ENCODE measurements at places on chromosomes 1 and 21.

DNA sequence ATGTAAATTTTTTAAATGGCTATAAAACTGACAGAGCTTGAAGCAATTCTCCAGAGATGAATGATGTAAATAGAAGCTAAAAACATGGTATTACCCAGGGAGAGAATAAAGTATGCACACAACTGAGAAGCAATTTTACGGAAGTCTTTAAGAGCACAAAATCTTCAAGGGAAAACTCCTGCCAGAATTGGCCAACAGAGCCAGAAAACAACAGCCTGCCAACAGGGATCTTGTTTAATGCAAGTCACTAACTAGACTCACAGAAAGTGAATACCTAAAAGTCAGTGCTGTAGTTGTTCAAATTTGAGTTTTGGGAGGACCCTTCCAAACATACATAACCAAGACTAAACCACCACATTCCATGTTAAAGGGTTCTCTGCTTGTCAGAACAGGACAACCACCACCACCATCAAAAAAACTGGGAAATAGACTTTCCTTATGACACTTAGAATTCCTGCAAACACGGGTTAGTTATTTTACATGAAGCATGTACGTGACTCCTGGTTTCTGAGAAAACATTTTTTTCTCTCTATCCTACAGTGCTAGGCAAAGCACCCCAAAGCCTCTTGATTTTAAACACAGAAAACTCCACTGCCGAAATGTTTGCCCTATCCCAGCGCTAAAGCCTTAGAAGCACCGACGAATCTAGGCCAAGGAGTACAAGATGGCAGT, 1.6 kb downstream of the EPS15 start:
- no peak for DNase-seq

GRCh38 chr1:27598902-27599528, 4.9 kb downstream of the AHDC1 start:
- no peak for DNase-seq

- DNase-seq = no peak
Observed at GRCh38 chr1:163872067-163872466, 550.3 kb downstream of the NUF2 start.

- DNase-seq = no peak
Observed at GRCh38 chr1:58836408-58836807, 52.6 kb upstream of the JUN start.

DNA sequence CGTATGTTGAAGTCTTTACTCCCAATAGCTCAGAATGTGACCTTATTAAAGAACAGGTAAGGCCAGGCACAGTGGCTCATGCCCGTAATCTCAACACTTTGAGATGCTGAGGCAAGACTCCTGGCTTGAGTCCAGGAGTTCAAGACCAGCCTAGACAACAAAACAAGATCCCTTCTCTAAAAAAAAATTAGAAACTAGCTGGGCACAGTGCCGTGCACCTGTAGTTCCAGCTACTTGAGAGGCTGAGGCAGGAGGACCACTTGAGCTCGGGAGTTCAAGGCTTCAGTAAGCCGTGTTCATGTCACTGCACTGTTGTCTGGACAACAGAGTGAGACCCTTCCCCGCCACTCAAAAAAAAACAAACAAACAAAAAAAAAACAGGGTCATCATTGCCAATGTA, 171.3 kb downstream of the RERE start:
- DNase-seq = no peak

DNA sequence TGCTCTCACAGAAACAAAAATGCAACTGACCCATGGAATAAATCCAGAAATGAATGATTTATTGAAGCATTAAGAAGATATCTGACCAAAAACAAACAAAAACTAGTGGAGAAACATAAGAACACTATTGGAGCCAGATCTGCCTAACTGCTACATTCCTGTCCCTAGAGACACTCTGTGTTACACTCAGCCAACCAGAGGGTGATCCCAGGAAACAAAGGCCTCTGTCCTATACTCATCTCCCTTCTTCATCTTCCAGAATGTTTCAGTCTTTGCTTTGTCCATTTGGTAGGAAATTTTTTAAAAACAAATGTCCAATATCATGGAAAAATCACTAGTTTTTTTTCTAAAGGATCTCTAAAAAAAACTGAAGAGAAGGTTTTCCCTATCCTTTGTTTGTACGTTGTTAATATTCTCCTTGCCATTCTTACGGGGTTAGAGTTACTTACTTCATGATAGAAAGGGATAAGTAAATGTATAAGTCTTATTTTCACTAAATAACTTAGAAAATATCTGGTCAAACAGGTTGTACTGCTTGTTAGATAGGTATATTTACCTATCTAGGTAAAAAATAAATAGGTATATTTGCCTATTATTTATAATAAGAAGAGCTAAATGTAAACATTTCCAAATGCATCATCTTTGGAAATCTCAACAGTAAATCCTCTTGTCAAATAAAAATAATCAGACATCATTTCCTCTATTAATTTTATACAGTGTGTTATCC, 59.1 kb downstream of the NME7 start:
- no peak for DNase-seq

DNA sequence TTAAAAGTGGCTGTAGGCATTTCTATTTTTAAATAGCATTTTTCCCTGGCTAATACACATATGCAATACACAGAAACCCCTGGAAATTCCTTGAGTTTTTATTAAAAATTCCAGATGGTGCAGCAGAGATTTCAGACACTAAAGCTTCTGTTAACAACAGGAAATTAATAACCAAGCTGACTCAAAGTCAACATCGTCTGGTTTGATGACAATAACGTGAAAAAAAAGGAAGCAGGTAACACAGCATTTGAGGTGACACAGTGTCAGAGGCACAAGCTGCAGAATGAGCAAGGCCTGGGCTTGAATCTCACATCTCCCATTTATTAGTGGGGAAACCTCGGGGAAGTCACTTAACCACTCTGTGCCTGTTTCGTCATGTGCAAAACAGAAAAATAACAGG, 64.6 kb upstream of the GJB5 start:
- DNase-seq = no peak

DNA sequence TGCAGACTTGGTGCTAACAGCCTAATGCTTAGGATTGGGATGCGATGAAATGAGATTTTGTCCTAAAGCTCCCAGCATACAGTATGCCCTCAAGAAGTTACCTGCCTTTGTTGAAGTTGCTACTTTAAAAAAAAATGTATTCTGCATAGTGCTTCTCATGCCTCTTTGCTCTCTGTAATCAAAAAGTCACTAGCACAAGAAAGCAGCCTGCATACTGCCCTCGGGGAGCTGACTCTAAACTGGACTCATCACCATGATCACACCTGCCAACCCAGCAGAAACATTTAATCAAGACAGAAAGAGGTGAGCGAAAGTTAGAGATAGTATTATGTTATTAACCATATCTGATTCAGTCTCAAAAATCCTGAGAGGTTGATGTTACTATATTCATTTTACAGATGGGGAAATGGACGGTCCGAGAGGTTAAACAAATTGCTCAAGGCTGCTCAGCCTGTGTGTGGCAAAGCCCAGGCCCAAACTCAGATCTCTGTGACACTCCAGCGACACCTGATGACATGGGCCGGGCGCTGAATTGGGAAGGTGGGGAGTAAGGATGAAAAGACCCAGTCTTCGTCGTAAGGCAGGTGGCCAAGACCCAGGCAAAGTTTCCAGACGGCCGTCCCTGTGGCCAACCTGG, 1.1 kb downstream of the BATF3 start:
- DNase-seq = no peak

DNA sequence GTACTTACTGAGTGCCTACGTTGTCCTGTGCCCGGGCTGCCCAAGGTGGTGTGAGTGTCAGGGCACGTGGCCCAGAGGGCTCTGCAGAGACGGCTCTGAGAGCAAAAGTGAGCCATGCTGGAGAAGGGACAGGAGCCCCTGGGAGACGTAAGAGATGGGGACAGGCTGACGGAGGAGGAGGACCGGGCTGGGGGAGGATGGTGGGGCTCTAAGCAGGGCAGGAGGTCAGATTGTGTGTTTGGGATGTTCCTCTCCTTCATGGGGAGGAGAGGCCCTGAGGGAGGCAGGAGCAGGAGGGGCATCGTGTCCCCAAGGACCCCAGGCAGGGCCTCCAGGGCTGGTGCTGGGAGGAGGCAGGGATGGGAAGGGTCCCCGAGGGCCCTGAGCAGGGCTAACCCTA, 158.9 kb downstream of the PCBP3 start:
- no peak for DNase-seq

- DNase-seq = no peak
Observed at GRCh38 chr21:34227386-34227852, 136.4 kb upstream of the KCNE2 start.

DNA sequence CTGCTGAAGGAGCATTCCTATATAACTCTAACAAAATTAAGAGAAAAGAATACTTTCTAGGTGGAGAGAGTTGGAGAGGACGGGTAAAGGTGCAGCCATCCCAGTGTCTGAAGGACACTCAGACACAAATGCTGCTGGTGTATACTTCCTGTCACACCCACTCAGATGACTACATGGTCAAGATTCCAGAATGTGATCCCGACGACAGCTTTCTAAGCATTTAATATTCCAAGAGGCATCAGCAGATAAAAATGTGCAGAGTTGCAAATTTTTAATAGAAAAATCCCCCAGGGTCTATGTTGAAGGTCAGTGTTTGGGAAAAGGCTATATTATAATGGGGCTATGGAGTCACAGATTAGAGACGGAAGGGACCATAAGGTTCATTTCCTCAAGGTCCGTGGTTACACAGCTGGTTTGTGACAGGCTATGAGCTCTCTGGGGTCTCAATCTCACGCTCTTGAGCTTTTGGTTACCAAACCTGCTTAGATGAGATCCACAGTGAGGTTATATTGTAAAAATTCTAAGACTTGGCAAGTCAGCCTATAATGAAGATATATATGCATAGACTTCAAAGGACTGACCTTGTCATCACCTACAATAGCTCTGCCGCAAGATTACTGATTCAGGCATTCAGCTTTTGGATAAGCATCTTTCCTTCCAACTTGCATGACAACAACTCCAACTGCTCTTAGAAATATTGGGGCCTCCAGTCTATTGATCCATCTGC, 35.1 kb downstream of the ZNF281 start:
- DNase-seq = no peak

- DNase-seq = no peak
Observed at GRCh38 chr1:81517987-81518386, 282.7 kb upstream of the ADGRL2 start.

- DNase-seq = no peak
Observed at GRCh38 chr1:215932558-215932957, 365.5 kb downstream of the KCTD3 start.

- DNase-seq = no peak
Observed at GRCh38 chr1:161287482-161288054, 22.2 kb downstream of the MPZ start.

DNA sequence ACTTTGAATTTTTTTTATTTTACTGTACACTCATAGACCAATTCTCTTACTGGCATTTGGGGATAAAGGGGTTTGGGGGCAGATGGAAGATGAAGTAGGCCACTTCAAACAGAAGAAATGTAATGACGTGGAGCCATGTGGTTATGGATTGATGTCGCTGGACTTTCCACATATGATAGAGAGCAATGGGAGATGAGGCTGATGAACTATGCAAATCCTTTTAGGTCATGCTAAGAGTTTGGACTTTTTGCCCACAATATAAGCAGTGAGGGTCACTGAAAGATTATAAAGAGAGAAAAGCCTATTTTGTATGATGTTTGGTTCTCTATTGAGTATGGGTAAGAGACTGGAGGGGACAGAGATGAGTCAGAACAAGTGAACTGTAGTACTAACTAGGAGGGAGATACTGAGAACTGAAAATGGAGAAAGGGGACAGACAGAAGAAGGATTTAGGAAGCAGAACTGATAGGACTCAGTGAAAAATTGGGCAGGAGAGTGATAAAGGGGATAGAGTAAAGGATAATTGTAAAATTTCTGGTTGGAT, 9.2 kb downstream of the C1orf21 start:
- DNase-seq = no peak

- DNase-seq = no peak
Observed at GRCh38 chr1:39672551-39672947, 642 bp upstream of the NT5C1A start.

DNA sequence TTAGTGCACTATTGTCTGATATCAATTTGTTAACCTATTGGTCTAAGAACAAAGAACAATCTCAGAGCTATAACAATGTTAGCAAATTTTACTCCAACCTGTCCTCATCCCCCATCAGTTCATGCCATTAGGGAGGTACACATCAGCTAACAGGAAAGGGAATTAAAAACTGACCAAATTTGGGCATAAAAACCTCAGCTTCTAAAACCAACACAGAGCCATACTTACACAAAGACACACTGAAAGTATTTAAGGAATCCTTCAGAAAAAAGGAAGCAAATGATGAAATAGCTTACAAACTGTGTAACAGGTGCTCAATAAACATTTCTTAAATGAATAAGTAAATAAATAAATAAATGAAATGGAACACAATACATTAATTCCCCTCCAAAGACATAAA, 89.2 kb downstream of the TTLL7 start:
- DNase-seq = no peak

GRCh38 chr1:115537415-115537814, 104.4 kb upstream of the VANGL1 start:
- no peak for DNase-seq

- DNase-seq = no peak
Observed at GRCh38 chr1:37475380-37476086, 1.2 kb downstream of the ZC3H12A start.

- DNase-seq = no peak
Observed at GRCh38 chr1:159302095-159302494, at the start of gene FCER1A. FCER1A (plus strand) TSS chr1:159302336; CDS start chr1:159302365, 29 bp downstream.

GRCh38 chr1:52186449-52186848, 44.6 kb downstream of the ZFYVE9 start:
- DNase-seq = no peak

GRCh38 chr1:58358346-58358745, 188.2 kb downstream of the OMA1 start:
- DNase-seq = no peak
